T-helper 1 cell (primary cell): ENCODE measurements at places on chromosomes 6 and 20.

DNA sequence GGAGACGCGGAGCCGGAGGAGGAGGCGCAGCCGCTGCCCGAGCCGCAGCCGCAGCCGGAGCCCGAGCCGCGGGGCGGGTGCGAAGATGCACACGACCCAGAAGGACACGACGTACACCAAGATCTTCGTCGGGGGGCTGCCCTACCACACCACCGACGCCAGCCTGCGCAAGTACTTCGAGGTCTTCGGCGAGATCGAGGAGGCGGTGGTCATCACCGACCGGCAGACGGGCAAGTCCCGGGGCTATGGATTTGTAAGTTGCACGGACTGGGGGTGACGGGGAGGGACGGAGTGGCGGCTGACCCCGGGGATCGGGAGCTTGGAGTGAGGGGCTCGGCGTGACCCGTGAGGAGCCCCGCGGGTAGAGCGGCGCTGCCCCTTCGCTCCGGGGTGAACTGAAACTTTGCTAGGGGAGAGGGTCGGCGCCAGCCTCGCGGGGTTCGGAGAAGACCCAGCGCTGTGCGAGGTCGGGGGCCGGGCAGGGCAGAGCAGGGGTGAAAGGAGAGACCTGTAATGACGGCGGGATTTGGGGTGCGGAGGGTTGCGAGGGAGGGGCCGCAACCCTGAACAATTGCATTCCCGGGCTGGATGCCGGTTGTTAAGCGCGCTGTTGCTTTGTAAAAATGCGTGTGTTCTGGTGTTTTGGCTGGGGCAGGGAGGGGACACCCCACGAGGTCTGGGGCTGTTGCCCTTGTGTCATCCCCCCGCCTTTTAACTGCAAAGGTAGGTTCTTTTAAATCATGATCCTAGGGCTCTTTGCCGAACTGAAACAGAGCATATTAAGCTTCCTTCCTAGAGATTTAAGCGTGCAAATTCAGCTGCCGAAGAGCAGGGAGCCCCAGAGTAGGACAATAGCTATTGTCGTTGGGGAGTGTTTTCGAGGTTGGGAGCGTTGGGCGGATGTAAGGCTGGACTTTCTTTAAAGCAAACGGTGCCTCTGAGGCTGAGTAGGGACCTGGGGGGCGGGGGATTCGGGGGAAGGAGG, 628 bp downstream of the RBM24 start:
- no peak for DNase-seq

GRCh38 chr6:1463751-1464426, 74.5 kb downstream of the FOXF2 start:
- DNase-seq: no peak

GRCh38 chr6:137788248-137788647, 78.8 kb upstream of the TNFAIP3 start:
- no peak for DNase-seq

GRCh38 chr6:31356946-31357466, at the start of gene HLA-B:
HLA-B (minus strand) TSS chr6:31357179; CDS start chr6:31357158, 21 bp downstream.
- peak; percentile 83 for DNase-seq

DNA sequence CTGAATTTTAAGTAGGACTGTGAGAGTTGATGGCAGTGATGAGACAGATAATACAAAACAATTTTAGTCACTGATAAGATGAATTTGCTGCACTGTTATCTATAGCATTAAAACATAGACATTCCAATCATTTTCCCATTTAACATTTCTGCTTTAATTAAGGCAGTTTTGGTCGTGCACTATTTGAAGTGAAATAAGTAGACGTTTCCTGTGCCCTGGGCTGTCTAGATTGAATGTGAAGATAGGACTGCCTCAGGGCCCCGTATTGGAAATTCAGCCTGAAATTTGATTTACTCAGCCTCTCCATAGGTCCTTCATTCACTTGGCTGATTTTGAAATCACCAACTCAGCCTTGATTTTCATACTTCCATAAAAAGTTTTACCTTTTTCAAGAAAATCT, 48.3 kb downstream of the ARID1B start:
- no peak for DNase-seq
